Mesenchymal stem cell (in vitro differentiated cells and primary cell): ENCODE measurements at places on chromosomes 16 and 17.

DNA sequence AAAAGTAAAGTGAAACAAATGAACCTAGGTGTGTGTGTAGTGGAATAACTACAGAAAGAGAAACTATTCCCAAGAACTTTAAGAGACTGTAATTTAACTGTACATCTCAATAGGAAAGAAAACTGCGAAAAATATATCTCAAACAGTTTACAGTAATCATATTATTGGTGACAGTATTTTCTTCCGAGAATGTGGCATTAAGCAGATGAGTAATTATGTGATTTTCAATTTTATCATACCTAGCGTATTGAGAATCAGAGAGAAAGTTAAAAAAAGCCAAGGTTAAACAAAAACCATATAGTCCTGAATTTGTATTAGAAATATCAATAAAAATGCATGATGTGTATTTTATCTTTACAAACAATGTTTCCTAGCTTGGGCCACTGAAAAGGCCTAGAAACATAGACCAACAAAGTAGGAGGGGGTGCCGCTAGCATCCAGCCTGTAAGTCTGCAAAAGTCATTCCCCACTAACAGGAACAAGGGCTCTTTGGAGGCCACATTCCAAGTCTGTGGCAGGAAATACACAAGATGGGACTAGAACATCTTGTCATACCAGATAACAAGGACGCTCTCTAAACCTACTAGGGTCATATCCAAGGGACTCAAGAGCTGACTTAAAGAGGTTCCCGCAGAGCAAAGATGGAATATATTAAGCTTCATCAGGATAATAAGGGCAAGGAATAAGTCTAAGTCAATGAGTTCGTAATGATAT lies 20.5 kb downstream of the RNF157 start:
- no peak for DNase-seq

GRCh38 chr16:19636436-19637267 lies 81.1 kb downstream of the VPS35L start:
- peak; percentile 3 for DNase-seq

- no peak for DNase-seq
These were observed 190.6 kb downstream of the CYLD start for GRCh38 chr16:50932348-50932935.

- no peak for DNase-seq
These were observed 259.0 kb downstream of the CPPED1 start for GRCh38 chr16:12544477-12545296.

DNA sequence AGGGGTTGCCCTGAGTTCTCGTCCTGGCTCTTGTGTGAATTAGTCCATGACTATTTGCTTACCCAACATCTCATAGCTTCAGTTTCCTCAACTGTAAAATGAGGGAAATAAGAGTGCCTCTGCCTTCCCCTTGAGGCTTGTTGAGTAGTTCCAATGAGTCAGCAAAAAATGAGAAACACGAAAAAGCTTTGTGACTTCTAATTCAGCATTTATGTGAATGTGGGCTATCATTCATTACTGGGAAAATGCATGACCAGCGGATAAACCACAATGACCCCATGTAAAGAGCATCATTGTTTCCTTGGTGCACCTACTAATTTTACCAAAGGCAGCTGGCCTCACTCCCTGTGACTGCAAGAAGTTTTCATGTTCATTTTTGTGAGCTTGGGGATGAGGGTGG lies 374.6 kb upstream of the HSBP1 start:
- DNase-seq: no peak

DNA sequence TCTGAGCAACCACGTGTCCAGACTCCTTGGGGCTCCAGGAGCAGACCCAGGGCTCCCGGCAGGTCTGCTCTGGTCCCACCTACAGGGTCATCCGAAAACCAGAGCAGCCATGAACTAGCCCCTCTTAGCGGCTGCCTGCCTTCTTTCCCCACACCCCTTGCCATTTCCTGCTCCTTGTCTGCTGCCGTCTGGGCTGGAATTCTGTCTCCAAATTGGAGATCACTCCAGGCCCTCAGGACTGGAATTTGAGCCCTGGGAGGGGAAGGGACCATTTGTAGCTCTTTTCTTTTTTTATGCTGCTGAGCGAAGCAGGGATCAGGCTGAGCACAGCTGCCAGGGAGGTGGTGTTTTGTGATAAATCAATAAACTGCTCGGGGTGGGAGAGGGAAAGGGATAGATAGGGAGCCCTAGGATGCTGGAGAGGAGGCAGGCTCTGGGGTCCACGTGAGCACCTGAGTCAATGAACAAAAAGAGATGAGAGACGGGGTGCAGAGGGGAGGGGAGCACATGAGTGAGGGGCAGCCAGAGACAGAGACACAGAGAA lies 257.5 kb downstream of the ENGASE start:
- DNase-seq: no peak

- DNase-seq: no peak
These were observed 199.8 kb downstream of the IRX3 start for GRCh38 chr16:54086791-54087190.

GRCh38 chr16:75861311-75862097 lies 135.2 kb upstream of the CPHXL start:
- DNase-seq: no peak

GRCh38 chr16:31083081-31083480 lies 5.7 kb downstream of the PRSS53 start:
- DNase-seq: no peak

DNA sequence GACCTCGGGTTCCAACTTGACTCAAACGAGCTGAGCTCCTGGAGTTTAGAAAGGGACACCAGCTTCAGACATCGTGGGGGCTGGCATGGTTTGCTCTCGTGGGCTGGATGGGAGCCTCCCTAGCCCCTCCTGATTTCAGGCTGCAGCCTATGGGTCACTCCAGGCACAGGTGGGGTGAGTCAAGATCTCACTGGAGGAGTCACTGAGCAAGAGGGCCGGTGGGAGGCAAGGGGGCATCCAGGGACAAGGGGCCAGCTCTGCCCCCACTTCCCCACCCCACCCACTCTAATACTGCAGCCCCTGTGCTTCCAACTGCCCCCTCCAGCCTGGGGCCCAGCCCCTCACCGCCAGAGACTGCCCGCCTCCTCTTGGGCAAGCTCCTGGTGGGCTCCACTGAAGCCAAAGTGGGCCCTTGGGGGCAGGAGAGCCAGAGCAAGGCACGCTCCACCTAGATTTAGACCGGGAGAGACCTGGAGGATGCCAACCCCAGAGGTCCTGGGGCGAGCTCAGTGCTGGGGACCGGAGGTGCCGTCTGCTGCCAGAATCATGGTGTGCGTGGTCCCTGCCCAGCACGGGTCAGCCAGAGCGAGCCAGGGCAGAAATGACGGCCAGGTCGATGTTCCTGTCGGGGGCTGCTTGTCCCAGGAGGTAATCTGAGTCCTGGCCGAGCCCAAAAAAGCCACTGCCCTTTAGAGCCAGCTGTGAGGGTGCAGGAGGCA lies 6.4 kb downstream of the SLC16A3 start:
- no peak for DNase-seq

DNA sequence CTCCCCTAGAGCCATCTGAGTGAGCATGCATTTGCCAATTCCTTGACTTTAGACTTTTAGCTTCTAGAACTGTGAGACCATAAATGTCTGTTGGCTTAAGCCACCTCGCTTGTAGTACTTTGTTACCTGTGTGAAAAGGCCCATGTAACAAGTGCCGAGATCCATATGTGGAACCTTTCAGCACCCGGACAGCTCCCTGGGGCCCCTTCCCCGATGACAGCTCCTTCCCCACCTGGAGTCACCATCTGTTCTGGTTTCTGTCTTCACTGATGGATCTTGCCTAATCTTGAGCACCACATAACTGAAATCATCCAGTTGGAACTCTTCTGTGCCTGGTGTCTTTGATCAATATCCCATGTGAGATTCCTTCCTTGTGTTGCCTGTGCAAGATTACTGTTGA lies 78.9 kb upstream of the EEF2KMT start:
- no peak for DNase-seq

GRCh38 chr17:518047-518735 lies 165.6 kb upstream of the RPH3AL start:
- no peak for DNase-seq

- no peak for DNase-seq
These were observed 44.0 kb upstream of the CLEC18B start for GRCh38 chr16:74465281-74465680.

DNA sequence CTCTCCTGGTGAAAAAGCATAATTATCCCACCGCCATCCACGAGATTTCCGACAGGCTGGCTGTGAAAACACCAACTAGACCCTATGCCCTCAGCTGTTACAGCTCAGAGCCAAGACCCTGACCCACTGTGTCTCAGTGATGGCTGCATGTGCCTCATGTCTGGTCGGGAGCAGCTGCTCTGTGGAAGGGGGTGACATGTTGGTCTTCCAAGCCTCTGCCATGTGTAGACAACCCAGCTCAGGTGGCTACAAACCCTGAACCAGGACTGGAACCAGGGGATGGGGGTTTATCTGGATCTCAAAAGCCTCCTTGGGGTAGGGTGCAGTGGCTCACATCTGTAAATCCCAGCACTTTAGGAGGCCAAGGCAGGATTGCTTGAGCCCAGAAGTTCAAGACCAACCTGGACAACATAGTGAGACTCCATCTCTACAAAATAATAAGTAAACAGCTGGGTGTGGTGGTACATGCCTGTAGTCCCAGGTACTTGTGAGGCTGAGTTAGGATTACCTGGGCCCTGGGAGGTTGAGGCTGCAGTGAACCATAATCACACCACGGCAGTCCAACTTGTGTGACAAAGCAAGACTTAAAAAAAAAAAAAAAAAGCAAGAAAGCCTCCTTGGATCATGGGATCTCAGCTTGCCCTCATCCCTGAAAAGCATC lies 220.3 kb downstream of the CPPED1 start:
- no peak for DNase-seq

DNA sequence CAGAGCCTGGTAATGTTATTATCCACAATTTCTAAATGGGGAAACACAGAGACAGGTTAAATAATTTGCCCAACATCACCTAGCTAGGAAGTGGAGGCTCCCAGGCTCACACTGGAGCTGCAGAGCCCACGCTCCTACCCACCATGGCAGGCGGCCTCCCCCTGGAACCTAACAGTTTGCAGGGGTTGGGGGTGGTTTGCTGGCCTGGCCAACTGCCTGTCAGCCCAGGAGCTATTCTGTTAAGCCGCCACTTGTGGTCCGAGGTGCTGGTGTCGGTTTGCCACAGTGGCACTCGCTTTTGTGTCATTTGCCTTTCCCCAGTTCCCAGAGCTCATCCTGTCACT lies 3.6 kb downstream of the PRCD start:
- DNase-seq: no peak

DNA sequence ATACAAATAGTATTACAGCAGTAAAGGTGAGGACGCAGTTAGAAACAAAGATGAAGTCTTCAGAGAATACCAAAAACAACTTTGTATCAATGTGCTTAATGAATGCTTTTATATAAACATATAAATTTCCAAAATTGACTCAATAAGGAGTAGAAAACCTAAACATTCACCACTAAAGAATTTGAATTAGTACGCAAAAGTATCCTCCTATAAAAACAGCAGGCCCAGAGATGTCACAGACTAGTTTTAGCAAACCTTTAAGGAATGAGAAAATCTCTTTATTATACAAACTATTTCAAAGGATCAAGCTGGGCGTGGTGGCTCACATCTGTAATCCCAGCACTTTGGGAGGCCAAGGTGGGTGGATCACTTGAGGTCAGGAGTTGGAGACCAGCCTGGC lies 86.2 kb downstream of the OR1D5 start:
- no peak for DNase-seq

- no peak for DNase-seq
These were observed 1.6 kb upstream of the HSD3B7 start for GRCh38 chr16:30983289-30983889.

- DNase-seq: no peak
These were observed 44.8 kb downstream of the STAT5A start for GRCh38 chr17:42333053-42333452.

- DNase-seq: peak; percentile 58
These were observed 13.4 kb downstream of the MFSD6L start for GRCh38 chr17:8785547-8786413.

DNA sequence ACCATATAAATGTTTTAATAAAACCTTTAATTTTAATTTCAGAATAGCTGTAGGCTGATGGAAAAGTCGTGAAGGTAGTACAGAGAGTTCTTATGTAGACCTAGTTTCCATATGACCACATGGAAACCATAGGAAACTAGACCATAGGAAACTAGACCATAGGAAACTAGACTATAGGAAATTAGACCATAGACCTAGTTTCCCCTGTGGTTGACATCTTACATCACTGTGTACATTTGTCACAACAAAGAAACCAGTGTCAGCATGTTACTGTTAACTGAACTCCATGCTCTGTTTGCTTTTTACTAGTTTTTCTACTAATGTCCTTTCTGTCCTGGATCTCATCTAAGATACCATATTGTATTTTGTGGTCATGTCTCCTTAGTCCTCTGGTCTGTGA lies 14.6 kb downstream of the NUDT7 start:
- no peak for DNase-seq

DNA sequence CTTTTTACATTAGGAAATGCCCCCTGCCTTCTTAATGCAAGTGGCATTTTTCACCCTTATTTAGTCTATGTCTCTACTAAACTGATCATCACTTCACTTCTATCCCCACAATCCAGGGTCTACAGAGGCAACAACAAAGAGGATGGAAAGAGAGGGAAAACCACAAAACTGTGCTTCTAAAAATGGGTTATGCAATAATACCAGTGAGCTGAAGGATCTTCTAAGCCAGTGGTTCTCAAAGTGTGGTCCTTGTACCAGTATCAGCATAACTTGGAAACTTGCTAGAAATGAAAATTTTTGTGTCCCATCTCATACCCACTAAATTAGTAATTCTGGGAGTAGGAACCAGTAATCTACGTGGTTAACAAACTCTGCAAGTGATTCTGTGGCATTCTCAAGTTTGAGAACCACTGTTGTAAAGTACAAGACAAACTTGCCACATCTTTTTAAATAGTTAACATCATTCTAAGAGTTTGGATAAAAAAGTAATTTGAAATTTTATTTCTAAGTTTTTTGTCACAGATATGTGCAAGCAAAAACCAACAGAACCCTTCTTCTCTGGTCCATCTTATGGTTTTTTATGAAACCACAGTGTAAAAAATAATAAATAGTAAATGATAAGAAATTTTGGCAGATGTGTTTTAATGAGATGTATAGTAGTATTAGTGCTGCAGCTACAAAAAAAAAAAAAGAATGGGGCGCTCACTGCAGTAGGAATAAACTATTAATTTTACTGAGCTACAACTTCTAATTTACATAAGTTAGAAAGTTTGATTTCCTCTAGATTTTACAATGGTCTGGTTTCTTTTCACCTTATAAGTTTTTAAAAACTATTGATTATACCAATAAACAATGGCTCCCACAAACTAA lies 16.2 kb downstream of the CDC27 start:
- peak; percentile 6 for DNase-seq

DNA sequence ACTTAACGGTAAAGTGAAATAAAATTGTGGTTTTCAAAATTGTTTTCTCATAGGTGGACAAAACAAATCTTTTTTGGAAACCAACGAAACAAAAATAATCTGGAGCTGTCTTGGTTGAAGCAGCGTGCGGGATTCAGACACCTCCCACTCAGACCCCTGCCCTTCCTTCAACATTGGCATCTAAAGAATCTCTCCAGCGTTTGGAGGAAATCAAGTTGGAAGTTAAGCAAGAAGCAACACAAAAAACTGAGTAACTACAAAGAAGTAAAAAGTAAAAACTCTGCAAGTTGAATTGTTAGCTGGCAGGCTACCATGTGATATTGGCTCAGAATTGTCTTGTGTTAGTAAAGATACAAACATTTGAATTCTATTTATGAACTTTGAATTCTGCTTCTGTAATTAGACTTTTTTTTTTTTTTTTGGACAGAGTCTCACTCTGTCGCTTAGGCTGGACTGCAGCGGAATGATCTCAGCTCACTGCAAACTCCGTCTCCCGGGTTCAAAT lies 361.0 kb upstream of the PMFBP1 start:
- DNase-seq: no peak

- DNase-seq: no peak
These were observed 13.9 kb downstream of the ITPRIPL2 start for GRCh38 chr16:19127674-19128131.

GRCh38 chr16:28208824-28209223 lies 2.9 kb downstream of the XPO6 start:
- no peak for DNase-seq
